Stimulated activated CD4-positive, alpha-beta T cell treated with anti-CD3 and anti-CD28 coated beads, TNF-alpha, amount 100 ng/mL, for 24 hours (primary cell): ENCODE measurements at places on chromosomes 7 and 10.

DNA sequence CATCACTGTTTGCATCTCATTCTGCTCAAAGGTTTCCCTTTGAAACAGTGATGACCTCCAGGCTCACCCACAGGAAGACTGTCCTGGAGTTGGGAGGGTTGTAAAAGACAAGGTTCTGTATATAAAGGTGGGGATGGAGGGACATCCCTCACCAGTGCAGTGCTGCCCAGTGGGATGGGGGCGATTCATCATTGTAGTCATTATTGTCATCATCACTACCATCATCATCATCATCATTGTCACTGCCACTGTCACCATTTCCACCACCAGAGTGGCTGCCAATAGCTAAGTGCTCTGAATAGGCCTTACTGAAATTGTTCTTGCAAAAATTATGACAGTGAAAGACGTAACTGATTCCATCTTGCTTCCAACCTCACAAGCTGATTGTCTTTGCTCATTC lies 24.7 kb downstream of the MRPS24 start:
- no peak for DNase-seq

DNA sequence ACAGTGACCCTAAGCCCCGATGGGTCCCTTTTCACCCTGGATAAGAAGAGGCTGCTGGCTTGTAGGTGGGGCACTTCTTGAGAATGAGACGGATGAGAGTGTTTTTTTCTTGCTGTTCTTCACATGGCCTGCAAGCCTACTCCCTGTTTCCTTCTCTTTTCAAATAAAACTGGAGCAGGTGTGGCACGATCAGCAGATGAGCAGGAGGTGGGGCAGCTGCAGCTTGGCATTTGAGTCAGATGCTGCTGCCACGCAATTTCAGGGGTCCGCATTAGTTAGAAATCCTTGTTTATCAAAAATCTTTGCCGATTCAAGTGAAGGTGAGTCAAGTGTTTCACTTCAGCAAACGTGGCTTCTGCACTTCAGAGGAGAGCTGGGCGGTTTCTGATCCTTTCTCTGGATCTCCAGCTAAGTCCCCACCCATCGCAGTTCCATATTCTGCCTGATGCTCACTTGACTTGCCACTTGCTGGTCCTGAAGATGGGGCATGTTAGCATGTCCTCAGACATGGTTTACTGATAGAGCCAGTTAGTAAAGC lies 20.8 kb downstream of the WDFY4 start:
- DNase-seq, result no peak

DNA sequence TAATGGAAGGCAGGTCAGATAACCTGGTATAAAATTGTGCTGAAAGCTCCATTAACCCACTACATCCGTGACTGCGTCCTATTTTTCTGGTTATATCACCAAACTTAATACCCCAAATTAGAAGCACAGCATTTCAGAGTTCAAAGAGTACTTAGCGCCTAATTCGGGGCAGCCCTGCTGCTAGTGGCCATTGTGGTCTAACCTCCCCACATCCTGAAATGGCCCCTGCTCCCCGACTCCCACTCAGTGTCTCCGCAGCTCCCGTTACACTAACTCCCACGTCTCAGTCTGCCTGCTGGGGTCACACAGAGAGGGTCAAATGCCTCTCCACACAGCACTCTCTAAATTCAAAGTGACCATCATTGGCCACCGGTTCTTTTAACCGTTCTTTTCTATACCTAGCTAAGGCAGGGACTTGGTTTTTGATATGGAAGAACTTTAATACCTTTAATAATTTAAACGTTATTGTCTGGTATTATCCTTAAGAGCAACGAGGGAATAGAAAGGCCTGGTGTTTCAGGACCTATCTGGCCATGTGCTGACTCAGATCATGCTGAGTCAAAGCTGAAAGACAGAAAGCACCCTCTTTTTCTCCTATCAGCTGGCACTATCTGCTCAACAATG lies 117.1 kb downstream of the KMT2E start:
- DNase-seq, result no peak

DNA sequence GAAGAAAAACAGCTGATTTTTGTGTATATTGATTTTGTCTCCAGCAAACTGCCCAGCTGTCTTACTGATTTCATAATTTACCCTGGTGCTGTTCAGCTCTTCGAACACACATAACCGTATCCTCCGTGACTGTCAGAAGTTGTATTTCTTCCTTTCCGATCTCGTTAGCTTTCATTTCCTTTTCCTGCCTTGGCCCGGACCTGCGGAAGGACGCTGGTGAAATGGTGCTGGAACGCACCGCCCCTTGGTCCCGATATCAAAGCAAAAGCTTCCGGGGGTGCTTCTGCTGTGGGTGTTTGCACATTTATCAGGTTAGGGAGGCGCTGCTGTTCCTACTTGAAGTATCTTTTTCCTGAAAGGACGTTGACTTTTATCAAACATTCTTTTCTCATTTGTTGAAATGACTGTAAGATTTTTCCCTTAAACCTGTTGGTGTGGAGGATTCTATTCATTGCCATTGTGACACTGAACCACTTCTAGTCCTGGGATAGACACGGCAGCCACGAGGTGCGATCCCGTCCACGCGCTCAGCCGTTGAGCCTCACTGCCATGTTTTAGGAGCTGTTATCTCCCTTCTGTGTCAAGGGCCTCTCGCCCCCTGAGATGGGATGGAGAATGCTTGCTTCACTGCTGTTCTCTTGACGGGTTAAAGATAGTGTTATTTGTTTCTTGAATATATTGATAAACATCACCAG lies 72.6 kb downstream of the FOXL3 start:
- DNase-seq, result peak; percentile 54

GRCh38 chr10:1182280-1183032 lies 126.3 kb downstream of the WDR37 start:
- no peak for DNase-seq

DNA sequence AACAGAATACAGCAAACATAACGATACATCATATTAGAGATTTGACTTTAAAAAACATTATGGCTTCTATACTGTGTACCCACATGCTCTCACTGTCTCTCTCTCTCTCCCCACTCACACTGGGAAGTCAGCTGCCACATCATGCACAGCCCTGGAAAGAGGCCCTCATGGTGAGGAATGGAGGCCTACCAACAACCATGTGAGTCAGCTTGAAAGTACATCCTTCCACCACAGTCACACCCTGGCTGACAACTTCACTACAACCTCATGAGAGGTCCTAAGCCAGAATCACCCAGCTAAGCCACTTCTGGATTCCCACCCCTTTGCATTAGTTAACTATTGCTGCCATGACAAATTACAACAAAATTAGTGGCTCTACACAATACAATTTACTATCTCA lies 23.3 kb upstream of the GPR22 start:
- DNase-seq, result no peak

GRCh38 chr7:37832194-37832593 lies 16.2 kb upstream of the NME8 start:
- DNase-seq, result no peak

DNA sequence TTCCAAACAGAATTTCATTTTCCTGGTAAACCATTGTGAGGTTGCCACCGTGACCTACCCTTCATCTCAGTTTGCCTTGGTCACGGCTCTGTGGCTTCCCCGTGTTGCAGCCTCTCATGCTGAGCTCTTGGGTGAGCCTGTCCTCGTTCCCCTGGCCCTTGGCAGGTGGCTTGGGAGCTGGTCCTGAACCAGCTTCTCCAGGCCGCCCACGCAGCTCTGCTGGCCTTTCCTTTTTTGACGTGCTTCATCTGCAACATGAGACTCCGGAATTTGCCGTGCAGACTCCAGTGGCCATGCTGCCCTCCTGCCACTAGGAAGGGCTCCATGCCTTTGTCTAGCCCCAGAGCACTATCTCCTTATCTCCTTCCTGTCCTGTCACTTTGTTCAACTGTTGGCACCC lies 93.0 kb upstream of the NPS start:
- DNase-seq, result no peak

DNA sequence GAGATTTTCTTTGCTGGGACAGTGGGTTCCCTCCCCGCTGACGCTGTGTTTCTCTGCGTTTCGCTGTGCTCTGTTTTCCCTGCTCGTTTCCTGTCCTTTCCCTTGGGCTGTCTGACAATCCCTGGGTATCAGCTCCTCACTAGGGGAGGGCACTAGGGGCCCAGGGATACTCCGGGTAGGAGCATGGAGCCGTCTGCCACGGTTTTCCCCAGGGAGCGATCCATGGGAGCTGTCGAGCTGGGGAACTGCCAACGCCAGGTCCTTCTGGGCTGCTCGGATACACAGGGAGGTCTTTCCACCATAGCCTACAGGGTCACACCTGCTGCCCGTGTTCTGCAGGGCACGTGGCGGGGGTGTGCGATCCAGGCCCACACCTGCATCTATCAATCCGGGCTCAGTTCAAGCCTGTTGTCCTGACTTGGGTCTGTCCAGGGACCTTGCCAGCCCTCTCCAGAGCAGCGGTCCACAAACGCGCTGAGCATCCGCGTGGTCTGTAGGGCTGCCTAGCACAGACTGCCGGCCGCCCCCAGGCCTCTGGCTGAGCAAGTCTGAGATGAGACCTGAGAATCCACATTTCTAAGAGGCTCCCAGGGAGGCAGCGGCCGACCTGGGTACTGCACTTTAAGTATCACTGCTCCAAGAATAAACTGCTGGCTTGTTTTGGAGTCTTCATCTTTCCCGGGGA lies 263.1 kb downstream of the ELFN1 start:
- DNase-seq, result no peak

DNA sequence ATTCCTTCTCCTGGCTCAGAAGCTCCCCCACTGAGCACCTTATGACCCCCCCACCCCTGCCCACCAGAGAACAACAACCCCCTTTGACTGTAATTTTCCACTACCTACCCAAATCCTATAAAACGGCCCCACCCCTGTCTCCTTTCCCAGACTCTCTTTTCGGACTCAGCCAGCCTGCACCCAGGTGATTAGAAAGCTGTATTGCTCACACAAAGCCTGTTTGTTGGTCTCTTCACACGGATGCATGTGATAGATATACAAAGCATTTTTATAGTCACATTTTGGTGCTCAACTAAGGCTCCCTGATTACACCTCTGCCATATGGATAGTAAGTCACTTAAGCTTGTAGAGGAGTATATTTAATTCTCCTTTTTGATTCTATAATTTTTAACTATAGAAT lies 985.8 kb downstream of the REEP3 start:
- no peak for DNase-seq

GRCh38 chr7:98420966-98421612 lies 20.2 kb upstream of the BAIAP2L1 start:
- DNase-seq, result peak; percentile 16

- DNase-seq, result no peak
These were observed 95.3 kb downstream of the SEM1 start for GRCh38 chr7:96614154-96614867.

DNA sequence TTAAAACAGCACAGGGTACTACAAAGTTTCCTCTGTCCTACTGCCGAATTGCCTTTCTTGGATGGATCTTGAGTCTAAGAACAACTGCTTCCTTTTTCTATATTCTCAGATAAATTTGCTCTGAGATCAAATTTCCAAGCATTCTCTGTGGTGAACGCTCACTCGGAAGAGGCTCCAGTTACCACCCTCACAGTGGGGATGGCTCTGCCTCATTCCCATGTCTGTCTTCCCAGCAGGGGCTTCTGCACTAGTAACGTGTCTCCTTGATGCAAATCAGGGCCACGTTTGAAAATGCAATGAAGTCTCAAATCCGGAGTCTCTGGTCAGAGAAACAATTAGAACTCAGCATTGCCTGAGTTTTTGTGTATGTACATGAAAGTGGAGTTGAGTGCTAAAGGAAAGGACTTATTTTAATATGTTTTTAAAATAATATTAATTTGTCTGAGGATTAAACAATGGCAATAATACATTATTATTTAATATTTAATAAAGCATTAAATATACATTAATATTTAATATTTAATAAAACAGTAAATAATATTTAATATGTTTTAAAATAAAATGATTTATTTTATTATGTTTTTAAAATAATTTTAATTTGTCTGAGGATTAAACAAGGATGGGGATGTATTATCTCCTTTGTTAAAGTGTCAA lies 61.8 kb downstream of the INHBA start:
- DNase-seq, result no peak

DNA sequence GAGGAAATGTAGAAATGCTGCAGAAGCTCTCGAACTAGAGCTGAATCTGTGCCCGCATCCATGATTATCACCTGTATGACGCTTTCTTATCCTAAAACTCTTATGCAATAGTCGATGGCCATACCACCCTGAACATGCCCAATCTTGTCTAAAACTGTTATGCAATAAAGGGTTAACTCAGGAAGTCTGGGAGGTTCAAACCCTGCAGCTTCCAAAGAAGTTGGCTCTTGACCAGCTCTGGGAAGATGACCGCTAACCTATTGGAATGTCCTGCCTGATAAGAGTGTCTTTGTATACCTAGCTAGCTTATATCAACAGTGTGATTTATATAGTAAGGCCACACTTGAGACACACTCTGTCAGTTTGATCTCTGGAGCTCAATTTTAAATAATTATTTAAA lies 3.4 kb upstream of the C10orf88 start:
- DNase-seq, result no peak

GRCh38 chr10:51063166-51063565 lies 11.1 kb upstream of the PRKG1 start:
- no peak for DNase-seq

DNA sequence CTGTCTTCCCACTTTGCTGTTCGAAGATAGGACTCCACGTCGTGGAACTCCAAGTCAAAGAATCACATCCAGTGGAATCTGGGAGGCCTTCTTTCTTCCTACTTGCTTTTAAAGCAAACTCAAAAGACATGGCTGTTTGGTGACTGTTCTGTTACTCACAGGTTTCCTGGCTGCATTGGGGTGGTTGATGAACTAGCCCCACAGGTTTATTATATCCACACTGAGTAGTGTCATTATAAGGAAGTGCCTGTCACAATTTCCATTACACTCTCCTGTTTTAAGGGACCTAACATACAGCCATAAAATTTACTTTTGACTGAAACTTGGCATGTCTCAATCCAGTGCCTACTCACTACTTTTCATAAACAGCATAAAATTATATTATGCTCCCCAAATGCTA lies 287.3 kb upstream of the SP4 start:
- no peak for DNase-seq

DNA sequence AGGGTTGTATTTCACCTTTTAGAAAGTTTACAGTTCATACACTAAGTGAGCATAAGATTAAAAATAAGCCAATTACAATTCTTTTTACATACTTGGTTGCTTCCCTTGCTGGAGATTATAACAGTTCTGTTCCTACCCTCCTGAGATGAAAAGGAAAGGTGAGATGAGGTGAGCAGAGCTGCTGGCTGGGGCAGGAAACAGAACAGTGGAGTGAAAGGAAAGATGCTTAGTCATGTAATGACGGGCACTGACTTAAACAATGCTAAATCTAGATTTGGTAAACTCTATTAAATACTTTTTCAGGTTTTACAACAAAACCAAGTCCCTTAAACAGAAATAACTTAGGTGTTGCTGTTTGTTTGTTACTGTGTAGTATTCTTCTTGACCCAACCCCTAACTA lies 19.9 kb upstream of the ZEB1 start:
- DNase-seq, result no peak

DNA sequence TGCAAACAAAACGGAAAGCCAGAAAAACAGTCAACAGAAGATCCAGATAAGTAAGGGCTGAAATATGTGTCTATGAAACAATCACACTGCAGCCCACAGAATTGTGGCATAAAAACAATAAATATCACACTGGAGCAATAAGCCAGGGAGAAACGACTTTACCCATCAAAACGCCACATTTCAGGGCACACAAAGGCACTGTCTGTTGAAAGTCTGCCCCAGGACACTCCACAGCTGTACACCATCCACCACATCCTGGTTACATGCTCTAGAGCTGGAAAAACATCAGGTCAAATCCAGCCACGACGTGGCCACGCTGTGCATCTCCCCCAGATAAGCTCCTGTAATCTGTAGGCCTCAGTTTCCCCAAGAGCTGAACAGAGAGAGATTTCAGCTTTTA lies 88.7 kb downstream of the COBL start:
- DNase-seq, result no peak
